Activated naive CD4-positive, alpha-beta T cell treated with anti-CD3 and anti-CD28 coated beads, Interleukin-2, amount 10 ng/mL, durations not matched to agents 7 days and 5 days (primary cell): ENCODE measurements at places on chromosomes 16 and 17.

- no peak for DNase-seq
These were observed 40.8 kb downstream of the MRC2 start for GRCh38 chr17:62668091-62668804.

DNA sequence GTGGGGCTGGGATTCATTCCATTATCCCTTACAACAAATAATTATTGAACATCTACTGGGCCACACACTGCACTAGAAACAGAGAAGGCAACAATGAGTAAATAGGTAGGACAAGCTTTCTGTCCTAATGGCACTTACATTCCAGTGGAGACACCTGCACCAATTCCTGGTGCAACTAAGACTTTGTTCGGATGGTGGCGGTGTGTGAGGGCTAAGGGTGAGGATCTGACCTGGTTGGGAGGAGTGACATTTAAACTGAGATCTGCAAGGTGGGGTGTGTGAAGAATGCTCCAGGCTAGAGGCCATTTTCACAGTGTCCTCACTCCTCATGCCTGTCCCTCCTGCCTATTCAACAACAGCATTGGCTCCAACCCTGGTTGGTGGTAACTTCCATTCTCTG lies 510.0 kb downstream of the XYLT1 start:
- DNase-seq: no peak

DNA sequence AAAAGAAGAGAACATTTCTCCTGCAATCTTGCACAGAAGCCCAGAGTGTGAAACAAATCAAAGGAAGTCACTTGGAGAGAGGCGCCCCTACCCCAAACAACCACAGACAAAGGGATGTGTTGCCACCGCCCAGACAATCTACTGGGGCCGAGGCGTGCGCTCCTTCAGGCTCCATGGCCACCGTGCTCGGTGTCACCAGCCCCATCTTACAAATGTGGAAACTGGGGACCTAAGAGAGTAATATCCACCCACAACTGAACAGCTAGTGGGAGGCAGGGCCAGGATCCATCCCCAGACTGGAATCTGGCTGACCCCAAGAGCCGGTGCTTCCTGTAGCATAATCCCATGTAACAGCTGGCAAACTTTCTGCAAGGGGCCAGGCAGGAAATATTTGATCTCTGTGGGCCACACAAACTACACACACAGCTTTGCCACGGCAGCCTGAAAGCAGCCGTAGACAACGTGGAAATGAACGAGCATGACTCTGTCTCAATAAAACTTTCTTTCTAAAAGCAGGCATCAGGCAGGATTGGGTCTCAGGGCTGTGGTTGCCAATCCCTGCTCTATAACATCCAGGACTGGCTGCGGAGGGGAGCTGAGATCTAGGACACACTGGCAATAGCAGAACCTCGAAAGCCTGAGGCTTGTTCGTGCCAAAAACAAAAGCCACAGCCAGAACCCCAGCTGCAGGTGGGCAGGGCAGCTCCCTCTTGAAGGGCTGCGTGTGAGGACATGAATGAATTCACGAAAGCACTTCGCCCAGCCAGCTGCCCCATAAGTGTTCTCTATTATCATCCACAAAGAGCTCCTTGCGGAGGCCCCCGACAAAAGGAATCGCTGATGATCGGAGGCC lies 26.6 kb upstream of the GINS2 start:
- no peak for DNase-seq

- DNase-seq: no peak
These were observed 25.6 kb upstream of the USP7 start for GRCh38 chr16:8989099-8989878.

DNA sequence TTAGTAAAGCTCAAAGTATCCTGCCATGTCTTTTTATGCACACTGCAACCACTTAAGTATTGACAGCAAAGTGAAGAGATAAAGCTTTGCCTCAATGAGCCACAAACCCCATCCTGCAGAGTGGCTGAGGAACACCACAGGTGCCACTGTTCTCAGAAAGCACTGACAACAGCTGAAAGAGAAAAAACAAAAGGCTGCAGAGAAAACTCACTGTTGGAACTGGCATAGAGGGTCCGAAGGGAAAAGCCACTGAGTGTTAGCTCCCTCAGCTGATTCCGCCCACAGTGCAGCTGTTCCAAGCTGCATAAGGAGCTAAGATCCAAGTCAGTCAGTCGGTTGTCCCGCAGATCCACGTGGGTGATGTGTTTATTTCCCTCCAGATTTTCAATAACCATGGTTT lies 48.3 kb downstream of the PHLPP2 start:
- no peak for DNase-seq
